Activated T-cell treated with anti-CD3 and anti-CD28 coated beads, Interleukin-2, amount 50 U/mL, for 4 hours (primary cell): ENCODE measurements at places on chromosomes 11 and 22. TPM values are rescaled to one million over a fixed set of nuclear protein-coding genes. Genes with fewer than 3 reads are reported as not detected.
A peak's percentile ranks its signal among the peaks of the same experiment; 100 is the strongest.

The CCDC87 gene
- total RNA-seq, result 0.16 TPM

The NLRP6 gene
- total RNA-seq, result 0.33 TPM

The L3MBTL2 gene
- total RNA-seq, result 57.5 TPM

The SLC25A17 gene
- 38.4 TPM for total RNA-seq

The LIF gene
- total RNA-seq, result 440 TPM

The APOL1 gene
- total RNA-seq, result 53.1 TPM

- no peak for DNase-seq
Observed at GRCh38 chr11:98296091-98296880, 724.5 kb upstream of the CNTN5 start.

- DNase-seq, result no peak
Observed at GRCh38 chr11:12100429-12100828, 10.0 kb upstream of the MICAL2 start.

DNA sequence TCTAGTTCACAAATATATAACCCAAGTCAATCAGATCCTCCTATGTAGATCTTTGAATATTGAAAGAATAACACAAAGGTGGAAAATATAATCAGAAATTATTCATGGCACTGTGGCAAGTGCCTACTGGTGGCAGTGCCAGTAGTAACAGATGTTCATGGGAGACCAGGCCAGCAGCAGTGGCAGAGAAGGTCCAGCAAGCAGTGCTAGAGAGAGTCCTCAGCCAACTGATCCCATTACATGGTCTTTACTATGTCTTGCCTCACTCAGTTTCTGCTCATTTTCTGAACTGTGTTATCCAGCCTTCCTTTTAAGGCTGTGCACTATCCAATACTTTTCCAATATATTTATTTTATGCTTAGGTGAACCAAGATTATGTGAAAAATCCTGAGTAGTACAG, 124.9 kb downstream of the MRTFA start:
- DNase-seq, result no peak

- DNase-seq, result no peak
Observed at GRCh38 chr22:37139762-37140161, 10.0 kb downstream of the IL2RB start.

DNA sequence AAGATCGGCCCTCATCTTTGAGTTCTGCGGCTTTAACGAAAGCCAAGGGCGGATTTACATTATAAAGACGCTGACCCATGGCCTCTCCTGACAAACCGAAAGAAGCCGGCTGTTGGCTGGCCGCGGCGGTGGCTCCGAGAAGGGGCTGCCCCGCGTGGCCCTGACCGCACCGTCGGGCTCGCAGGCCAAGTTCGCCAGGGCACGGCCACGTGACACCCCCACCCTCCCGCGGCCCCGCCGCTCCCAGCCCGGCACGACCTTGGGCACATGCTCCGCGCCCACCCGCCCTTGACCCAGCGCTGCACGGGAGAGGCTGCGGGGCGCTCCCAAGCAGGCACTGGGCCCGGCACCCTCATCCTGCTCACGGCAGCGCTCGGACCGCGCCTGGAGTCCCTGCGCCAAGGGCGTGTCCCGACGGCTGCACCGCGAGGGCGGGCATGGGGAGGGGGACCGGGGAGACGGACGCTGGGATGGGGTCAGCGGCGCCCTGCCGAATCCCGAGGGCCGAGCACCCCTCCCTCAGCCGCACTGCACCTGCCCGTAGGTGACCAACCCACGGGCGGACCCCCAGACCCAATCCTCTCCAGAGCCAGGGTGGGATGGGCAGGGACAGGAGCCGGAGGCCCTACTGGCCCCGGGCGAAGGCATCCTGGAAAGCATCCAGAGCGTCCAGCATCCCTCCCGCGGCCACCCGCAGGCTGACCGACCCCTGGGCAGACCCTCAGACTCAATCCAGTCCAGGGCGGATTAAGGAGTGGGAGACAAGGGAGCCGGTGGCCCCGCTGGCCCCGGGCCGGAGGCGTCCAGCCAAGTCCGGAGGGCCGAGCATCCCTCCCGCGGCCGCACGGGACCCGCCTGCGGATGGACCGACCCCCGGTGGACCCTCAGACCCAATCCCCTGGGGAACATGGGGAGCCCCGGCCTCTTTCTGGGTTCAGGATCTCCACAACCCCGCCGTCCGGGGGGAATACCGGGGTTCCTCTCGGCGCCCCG, 759 bp downstream of the CPT1A start:
- no peak for DNase-seq

DNA sequence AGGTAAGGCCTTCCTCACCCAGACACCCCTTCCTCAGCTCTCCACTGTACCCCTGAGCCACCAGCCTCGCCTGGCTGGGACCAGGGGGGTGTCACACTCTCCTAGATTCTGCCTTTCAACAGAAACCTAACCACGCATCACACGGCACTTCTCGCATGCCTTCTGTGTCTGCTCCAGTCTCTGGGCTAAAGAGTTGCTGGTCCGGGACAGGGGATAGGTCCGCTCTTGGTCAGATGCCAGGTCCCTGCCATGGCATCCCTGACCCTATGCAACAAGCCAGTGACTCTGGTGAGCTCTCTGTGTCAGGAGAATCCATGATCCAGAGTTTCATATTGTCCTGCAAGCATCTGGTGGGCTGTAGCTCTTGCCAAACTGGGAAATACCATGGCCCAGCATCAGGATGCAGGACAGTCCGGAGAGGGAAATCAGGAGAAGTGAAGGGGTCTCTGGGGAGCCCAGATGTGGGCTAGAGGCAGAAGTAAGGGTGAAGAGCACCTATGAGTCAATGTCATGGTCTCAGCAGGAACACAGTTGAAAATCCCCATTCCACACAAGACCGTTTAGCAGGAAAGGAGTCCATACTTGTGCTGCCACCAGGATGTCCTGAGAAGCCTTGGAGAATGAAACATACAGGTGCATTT, 14.1 kb downstream of the IGLL5 start:
- no peak for DNase-seq

DNA sequence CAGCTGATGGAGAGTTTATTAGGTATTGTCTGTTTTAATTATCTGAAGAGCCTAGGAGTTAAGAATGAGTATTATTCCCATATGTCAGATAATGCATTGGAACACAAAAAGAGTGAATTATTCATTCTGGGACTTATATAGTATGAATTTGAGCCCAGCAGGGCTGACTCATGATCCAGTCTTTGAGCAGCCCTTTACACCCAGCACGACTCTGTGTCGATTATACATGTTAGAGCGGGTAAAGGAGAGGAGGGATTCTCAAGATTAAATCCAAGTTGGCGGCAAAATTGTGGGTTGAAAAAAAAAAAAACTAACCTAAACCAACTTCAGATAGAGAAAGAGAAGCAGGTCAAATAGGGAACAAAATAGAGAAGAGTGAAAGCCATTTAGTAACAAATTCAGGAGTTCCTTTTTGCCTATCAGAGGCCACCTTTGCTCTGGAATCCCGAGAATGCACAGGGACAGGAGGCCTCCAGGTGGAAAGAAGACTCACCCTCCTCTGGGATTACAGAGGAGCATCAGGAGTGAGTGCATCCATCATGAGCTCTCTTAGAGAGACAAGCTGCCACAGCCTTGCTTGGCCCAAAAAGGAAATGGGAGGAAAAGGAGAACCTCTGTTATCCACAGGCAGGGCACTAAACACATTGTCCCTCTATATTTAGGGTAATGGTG, 3.1 kb downstream of the MRGPRX1 start:
- no peak for DNase-seq

- DNase-seq, result no peak
Observed at GRCh38 chr22:35891442-35891841, 137.2 kb downstream of the RBFOX2 start.

DNA sequence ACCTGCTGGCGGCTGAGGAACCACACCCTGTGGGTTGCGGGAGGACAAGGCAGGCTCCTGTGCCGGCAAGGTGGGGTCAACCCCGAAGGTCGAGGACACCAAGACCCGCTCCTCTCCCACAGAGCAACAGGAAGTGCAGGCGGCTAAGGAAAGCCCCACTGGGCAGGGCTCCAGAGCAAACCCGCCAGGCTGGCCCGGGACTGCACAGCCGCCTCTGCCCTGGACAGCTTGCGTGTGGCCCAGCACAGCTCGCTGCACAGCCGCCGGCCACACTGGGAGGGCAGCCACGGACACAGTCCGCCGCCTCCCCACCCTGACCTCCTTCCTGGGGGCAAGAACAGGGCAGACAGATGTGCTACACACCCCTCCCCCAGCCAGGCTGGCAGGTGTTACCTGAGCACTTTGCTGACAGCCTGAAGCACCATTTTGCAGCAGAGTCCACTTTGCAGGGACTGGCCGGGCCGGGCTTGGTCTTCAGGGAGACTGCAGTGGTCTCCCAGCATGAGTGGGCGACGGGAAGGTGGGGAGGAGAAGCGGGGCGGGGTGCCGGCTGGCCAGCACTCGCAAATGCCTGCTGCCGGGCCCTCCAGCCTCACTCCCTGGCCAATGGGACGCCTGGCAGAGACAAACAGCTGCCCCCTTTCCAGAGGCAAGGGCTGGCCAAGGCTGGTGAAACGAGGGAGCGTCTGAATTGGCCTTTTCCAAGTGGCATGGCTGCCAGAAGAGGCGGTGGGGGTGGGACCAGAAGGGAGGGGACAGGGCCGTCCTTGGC, at the start of gene MOB2:
Gene MOB2 (minus strand): TSS at position 726 of the 772 bp plus-strand sequence. CDS start 223 bp downstream, at position 503.
- no peak for DNase-seq

GRCh38 chr11:69013009-69013951, at the start of gene MRGPRF:
Gene MRGPRF (minus strand): TSS chr11:69013246. CDS start chr11:69009901, 3,345 bp downstream.
- no peak for DNase-seq

- no peak for DNase-seq
Observed at GRCh38 chr22:41848468-41848867, 15.6 kb downstream of the SREBF2 start.

- DNase-seq, result peak; percentile 45
Observed at GRCh38 chr22:23763579-23763945, 772 bp downstream of the C22orf15 start.

GRCh38 chr22:32411402-32411801, 645 bp downstream of the RTCB start:
- peak; percentile 14 for DNase-seq

DNA sequence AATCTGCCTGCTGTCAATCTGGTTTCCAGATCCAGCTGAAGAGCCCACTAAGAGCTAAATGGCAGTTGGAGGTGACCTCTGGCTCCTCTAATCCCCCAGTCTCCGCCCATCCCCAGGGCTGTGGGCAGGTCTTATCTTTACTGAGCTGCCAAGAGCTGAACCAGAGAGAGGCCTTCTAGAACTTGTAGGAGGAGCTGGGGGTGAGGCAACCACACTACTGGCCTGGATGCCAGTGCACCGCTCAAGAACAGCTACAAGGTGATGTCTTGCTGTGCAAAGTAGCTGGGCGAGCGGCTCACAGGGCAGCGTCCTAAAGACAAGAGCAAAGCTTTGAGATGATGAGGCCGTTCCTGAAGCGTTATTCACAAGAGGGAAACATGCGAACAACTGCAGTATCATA, 374.6 kb downstream of the CTTN start:
- no peak for DNase-seq

DNA sequence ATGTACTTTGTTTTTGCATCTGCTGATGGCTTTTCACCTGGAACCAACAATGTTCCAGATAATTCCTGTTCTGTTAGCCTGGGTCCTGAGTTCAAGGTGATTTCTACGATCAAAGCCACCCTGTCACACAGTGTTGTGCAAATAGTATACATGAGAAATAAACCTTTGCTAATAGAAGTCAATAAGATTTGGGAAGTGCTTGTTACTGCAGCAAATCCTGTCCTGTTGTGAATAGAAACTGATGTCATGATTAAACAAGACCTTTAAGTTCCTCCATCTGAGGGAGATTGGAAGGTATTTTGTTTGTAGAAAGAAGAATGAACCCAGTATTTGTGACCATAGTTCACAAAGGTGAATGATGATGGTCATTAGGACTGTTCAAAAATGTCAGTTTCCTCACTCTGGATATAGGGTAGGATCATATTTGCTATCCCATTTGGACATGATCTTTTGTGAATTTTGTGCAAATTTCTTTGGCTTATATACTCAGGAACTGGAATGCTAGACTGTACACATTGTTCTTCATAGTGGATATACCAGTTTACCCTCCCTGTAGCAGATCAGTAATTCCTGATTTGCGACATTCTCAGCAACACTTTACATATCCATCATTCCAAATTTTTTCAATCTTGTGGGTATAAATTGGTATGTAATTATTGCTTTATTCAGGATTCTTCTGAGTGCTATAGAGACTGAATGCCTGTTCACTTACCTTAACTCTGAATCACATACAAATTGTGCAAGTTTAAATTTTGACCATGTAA, 428.5 kb downstream of the METTL15 start:
- DNase-seq, result no peak

DNA sequence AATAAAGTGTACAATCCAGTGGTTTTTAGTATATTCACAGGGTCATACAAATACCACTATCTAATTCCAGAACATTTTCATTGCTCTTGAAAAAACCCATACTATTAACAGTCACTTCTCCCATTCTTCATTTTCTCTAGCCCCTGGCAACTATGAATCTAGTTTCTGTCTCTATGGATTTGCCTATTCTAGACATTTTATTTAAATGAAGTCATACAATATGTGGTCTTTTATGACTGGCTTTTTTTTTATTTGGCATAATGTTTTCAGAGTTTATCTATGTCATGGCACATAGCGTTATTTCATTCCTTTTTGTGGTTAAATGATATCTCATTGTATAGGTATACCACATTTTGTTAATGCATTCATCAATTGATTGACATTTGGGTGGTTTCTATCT, 59.4 kb downstream of the KDM2A start:
- DNase-seq, result no peak

- DNase-seq, result no peak
Observed at GRCh38 chr11:132022733-132023478, 652.5 kb downstream of the NTM start.

- no peak for DNase-seq
Observed at GRCh38 chr11:69230856-69231425, 63.0 kb upstream of the MYEOV start.

DNA sequence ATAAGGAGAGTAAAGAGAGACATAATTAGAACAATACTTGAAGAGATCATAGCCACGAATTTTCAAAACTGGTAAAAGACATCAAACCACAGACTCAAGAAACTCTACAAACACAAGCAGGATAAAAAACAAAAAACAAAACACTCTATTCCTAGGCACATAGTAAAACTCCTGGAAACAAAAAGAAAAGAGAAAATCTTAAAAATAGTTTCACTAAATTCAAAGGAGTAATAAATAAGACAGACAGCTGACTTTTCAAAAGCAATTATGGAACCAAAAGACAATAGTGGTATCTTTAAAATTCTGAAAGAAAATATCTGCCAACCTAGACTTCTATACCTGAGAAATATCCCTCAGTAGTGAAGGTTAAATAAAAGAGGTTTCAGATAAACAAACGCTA, 9.2 kb upstream of the NARS2 start:
- no peak for DNase-seq

GRCh38 chr11:14073849-14074476, 111.4 kb downstream of the SPON1 start:
- DNase-seq, result no peak

GRCh38 chr11:111299101-111300026, 1.0 kb downstream of the POU2AF3 start:
- no peak for DNase-seq

GRCh38 chr11:24880962-24881361, 384.1 kb downstream of the LUZP2 start:
- DNase-seq, result no peak
